ENCODE measurements at places on chromosomes 6 and 20. TPM values are rescaled to one million over a fixed set of nuclear protein-coding genes. Genes with fewer than 3 reads are reported as not detected.

CAGE1 gene
- not detected for total RNA-seq

SLC2A10 gene
- total RNA-seq, result 35.0 TPM

ACSS1 gene
- total RNA-seq, result 135 TPM

GNAS-AS1 gene
- not detected for total RNA-seq

PRND gene
- 1.1 TPM for total RNA-seq

SLC22A16 gene
- total RNA-seq, result not detected

DNA sequence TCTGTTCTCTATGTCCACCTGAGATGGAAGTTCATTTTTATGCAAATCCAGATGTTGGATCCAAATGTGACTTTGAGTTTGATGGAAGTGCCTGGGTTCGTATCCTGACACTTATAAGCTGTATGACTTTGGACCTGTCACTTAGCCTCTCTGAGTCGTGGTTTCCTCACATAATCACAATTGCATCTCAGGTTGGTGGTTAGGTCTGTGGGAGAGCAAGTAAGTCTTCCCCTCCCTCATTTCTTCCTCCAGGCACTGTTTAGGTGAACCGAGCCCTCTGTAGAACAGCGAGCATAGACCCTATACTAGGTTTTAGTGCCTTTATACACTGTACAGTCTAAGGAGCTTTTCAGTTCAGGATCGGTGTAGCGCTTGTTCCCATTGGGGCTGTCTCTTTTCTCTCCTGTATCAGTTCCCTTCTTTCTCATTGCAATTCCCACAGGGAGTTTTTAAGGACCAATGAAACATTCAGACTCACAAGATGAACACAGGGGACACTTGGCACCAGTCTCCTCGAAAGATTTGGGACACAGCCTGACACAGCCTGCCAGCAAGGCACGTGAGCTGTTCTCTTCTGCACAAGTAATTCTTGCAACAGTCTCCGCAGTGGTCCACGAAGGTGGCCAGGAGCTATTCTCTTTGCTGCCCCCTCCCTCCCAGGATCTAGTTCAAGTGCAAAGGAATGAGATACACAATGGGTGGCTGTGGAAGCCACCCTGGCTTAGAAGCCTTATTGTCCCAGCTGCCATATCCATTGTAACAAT lies 11.8 kb downstream of the TOX2 start:
- no peak for DNase-seq

- peak; percentile 22 for DNase-seq
Measured at GRCh38 chr20:24437196-24438082, 32.0 kb upstream of the SYNDIG1 start.

DNA sequence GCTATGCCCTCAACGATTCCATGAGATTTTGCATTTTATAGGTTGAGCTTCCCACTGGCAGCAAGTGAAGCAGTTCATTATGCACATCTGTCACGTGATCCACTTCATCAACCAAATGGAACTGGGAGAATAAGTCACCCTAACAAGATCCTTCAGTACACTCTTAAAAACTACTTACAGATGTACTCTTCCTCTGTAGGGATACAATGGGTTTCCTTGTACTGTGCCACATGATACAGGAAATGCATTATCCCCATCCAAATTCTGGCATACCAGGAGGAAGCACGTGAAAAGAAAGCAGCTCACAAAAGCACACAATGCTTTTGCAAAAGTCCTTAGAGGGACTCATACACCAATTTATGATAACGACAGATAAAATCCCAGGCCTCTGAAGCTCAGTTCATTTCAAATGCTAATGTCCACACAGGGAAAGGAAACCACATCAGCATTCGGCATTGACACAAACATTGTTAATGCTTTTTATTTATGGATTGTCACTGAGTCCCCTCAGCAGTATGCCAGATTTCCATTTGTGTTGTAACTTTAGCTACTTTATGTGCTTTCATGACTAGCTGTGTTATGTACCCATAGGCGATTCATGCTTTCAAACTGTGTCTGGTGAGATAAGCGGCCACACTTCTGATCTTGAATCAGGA lies 58.1 kb upstream of the REV3L start:
- DNase-seq, result no peak

DNA sequence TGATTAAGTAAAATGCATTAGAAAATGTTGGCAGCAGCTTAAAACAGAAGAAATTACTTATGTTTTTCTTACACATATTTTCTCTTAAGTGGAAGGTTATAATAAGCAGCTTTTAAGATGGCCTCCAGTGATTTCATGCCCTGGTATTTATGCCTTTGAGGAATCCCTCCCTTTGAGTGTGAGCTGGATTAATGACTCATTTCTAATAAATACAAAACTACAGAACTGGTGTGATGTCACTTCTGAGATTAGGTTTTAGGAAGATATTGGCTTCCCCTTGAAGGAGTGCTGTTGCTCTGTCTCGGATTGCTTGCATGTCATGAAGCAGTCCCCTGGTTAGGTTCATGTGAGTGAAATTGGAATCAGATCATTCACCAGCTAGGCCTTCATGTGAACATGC lies 143.2 kb upstream of the EPHA7 start:
- no peak for DNase-seq

DNA sequence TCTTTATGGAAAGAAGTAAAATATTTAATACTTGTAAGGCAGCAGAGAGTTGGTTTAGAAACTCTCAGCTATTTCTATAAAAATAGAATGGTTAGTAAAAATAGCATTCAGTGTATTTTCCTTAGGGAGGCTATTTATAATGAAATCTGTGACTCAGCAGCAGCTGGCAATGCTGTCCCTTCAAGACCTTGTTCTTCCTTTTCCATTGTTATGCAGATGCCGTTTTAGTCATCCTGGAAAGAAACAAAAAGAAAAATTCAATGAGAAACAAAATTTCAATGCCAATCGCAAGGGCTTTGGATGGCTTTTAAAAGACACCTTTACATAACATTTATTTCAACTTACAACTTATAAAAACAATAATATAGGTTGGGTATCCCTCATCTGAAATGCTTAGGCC lies 17.5 kb downstream of the MPC1 start:
- DNase-seq, result no peak

DNA sequence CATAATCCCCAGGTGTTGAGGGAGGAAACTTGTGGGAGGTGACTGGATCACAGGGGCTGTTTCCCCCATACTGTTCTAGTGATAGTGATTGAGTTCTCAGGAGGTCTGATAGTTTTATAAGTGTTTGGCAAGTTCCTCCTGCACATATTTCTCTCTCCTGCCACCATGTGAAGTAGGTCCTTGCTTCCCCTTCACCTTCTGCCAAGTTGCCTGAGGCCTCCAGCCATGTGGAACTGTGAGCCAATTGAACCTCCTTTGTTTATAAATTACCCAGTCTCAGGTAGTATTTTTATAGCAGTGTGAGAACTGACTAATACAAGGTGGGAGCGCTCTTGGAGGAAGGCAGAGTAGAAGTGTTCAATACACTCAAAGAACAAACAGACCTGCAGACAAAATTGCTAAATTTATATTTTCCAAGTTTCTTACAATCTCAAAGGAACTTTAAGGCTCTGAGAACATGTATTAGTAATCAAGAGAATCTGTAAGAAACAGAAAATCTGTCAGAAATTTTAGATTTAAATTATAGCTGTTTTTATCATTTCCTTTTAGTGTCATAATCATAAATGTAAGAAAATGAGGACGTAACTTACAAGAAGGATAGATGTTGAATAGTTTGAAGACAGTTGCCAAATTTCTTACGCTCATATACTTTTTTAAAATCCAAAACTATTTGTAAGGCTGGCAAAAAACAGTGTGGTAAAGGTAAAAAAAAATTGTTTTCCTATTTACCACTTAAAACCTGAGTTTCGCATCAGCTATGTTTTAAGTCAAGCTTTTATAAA lies 77.7 kb downstream of the ASCC3 start:
- no peak for DNase-seq

DNA sequence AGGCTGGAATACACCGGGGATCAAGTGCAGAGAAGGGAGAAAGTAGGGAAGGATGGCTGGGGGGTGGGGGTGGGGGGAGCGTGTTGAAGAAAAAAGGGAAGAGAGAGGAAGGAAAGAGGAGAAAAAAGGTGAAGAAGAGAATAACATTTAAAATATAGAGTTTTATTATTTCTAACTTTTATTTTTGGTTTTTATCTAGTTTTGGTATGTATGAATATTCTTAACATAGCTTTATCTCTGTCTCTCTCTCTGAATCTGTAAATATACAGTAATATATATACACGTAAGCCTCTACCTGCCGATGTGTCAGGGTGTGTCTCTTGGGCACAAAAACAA lies 30.0 kb downstream of the HLA-F start:
- no peak for DNase-seq

GRCh38 chr6:80988892-80989291 lies 763.6 kb downstream of the TENT5A start:
- DNase-seq, result no peak

DNA sequence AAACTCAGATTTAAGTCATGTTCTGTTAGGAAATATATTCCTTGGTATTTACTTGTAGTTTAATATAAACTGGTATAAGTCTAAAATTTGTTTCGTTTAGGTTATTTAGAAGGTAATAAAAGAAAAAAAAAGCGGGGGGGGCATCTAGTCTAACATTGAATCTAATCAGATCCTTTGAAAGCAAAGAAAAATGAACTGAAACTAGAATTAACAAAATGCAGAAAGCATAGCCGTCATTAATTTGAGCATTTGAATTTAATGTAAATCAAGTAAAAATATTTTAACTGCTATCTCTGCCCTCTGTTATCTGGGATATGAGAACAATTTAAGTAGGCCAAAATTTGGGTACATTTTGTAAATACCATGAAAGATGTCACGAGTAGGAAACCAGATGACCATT lies 54.1 kb downstream of the SNX9 start:
- DNase-seq, result no peak

DNA sequence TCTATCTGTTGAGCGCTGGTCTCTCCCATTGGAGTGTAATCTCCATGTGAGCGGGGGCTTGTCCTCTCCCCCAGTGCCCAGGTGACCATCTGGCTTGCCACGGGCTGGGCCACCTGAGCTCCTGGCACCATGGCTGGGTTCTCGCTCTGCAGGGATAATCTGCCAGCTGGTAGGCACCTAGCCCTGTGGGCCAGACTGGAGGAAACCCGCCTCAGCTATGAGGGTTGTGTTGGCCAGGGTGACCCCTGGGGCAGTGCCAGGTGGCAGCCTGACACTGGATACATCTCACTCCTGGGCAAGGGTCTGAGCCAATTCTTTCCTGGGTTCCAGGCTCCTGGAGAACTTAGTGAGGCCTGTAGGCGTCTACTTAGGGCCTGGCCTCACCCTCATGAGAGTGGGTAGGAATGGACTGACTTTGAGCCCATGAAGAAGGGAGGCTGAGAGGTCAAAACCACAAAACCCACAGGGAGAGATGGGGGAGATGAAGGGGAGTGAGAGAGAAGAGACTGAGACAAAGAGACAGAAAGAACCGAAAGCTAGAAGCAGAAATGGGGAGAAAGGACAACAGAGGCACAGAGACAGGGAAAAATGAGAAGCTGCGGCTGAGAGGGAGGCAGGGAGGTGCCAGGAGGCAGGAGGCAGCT lies 5.8 kb upstream of the SLC52A3 start:
- DNase-seq, result peak; percentile 59

DNA sequence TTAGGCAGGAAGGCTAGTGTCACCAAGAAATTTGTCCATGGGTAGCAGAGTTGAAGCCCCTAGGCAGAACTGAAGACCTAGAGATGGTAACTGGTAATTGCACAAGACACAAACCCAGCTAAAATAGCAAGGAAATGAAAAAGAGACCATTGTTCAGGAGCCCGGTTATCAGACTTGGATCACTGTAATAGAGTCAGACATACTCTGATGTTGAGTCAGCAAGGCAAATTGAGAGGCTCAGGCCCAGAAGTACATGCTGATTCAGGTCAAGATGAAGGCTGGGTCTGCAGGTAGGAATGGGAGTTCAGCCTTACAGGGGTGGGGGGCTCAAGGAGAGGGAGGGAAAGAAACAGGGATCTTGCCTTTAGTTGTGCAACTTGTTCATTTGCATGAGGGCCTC lies 6.5 kb upstream of the TMEM242 start:
- DNase-seq, result no peak

DNA sequence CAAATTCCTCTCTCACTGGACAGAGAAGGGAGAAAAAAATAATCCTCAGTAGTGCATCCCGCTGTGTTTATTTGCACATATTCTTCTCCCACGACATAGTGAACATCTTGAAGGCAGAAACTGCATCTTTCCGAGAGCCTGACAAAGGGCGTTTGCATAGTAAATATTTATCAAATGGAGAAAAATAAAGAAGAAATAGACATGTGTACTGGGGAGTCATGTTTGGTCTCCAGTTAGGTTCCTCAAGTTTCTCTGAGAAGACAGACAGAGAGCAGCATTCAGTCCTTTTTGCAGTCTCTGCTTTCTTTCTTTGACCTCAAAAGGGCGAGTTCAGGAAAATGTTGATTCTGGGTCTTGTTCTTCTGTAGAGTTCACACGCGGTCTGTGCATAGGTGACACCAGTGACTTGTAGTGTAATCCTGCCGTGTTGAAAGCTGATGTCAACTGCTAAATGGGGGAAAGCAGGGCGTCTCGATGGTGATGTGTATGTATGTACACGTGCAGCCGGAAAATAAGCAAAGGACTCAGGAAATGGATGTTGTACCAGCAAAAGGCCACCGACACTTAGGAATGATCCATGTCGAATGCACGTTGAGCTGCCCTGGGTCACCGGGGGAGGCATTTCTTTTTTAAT lies 285.6 kb downstream of the ZNF217 start:
- DNase-seq, result no peak

DNA sequence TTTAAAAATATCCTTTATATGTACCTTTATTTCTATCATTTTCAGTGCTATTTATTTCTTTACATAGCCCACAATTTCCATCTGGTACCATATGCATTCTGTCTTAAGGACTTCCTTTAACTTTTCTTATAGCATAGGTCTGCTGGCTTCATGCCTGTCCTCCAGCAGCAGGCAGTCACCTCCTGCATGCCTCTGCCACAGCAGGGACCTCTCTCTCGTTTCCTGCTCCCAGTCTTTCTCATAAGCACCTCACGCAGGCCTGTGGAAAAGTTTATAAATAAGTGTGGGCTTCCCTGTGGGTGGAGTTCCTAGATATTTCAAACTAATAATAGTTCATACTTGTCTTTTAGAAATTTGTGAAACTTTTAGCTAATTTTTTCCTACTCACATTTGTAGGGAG lies 133.9 kb downstream of the KCNQ5 start:
- DNase-seq, result no peak

DNA sequence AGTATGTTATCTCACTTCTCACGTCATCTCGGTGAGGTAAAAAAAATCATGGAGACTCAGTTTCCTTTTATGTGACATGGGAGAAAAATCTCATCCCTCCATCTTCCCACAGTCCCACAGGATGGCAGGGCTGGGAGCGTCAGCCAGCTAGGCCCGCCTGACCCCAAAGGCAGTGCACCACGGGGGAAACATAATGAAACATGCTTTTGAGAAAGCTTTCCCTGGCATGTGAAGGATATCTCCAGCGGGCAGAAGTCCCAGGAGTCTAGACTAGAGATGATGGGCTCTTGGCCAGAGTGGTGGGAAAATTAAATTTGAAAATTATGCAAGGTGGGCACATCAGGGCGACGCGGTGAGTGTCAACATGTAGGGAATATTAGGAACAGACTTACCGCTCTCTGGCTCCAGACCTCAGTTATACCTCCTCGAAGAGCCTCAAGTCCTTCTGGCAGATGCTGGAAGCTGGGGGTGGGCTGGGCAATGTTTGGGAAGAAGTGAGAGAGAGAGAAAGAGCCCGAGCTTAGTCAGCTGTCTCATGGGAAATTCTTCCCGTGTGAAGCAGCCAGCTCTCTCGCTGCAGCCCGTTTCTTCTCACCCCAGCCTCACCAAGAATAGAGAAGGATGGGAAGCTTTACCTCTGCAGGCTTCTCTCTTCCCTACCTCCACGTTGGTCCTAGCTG lies 52.3 kb downstream of the MOCS1 start:
- DNase-seq, result no peak

GRCh38 chr6:167578371-167578901 lies 248.3 kb upstream of the AFDN start:
- no peak for DNase-seq

Data from stomach (tissue), 19 donors.